ENCODE measurements at places on chromosomes 7 and 10. TPM values are rescaled to one million over a fixed set of nuclear protein-coding genes. Genes with fewer than 3 reads are reported as not detected.

GCK gene
- 1.3 TPM for total RNA-seq

BAIAP2L1 gene
- 3.2 TPM for total RNA-seq

DYDC2 gene
- not detected for total RNA-seq

PLEKHA8 gene
- total RNA-seq = 9.4 TPM

RASSF4 gene
- 1.1 TPM for total RNA-seq
